GM18507 (cell line): ENCODE measurements at places on chromosomes 2 and 18.

DNA sequence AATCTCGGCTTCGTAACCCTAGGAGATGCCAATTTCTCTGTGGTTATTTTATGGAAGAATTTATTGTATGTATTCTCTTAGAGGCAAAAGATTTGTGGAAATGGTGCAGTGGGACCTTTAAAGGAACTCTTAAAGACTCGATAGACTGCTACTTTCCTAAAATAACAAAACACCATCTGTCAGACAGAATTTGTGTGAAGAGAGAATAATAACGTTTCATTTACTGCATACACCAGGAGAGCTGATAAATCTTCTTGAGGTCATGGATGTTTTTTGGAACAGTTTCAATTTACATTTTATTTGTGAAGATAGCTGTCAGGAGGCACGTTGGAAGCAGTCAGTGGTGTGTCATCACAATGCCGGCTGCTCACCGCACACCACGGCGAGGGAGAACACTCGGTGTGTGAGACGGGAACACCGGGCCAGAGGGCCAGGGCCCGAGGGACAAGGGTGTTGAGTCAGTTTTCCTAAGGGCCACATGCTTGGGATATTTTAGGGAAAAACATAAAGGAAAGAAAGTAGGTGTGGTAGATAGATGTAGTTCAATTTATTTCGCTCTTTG lies 1681.0 kb upstream of the DDX18 start:
- no peak for DNase-seq

- DNase-seq, result no peak
Measured at GRCh38 chr18:8480506-8481328, 128.5 kb upstream of the RAB12 start.

DNA sequence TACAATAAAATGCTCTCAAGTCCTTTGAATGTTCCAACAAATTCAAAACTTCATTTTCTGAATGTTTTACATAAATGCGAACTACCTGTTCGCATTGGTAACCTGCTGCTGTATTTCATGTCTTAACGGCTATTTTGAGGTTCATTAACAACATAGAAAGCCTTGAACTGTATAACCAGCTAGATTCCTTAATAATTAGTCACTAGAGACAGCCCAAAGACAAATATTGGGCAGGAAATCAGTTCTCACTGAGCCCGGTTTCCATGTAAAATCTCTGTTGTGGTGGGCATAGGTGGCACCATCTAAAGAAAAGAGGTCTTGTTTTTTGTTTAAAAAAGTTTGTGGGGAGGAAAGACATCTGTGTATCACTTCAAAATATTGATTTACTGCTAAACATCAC lies 29.2 kb downstream of the PDIA6 start:
- no peak for DNase-seq

DNA sequence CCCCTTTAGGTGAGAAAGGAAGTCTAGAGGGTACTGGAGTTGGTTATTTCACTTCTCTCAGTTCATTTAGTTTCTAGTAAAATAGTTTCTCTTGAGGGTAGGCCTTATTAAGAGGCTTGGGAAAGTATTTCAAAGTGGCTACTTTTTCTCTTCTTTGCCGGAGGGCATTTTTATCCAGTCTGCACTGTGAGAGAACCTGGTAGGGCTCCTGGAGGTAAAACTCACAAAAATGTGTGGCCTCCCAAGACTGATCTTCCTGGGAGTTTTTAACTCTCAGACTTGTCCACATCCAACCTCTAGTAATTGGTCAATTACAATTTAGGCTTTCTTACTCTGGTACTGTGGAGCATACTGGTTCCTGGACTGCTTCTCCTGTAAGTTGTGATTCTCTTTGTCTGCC lies 28.0 kb downstream of the EHBP1 start:
- DNase-seq, result no peak

- no peak for DNase-seq
Measured at GRCh38 chr2:133940134-133940533, 313.7 kb upstream of the MGAT5 start.

- DNase-seq, result no peak
Measured at GRCh38 chr2:240499309-240500301, 58.2 kb downstream of the ANKMY1 start.

- DNase-seq, result no peak
Measured at GRCh38 chr18:34710458-34710914, 388 bp downstream of the DTNA start.

DNA sequence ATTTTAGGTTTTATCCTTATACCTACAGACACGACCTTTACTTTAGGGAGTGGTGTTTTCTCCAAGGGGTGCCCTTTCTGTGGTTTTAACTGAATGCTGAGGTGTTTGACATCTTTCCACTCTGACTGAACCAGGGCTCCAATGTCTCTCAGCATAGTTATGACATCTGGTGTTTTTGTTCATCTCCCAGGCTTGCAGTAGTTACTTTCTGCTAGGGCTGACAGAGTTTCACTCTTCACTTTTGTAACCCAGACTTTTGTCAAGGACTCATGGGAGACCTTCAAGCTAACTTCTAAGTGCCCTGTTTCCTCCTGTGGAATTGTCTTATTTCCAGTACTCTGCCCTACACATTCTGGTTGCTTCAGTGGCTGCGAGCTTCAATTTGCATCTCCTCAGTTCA lies 103.1 kb downstream of the CCDC85A start:
- DNase-seq, result no peak

DNA sequence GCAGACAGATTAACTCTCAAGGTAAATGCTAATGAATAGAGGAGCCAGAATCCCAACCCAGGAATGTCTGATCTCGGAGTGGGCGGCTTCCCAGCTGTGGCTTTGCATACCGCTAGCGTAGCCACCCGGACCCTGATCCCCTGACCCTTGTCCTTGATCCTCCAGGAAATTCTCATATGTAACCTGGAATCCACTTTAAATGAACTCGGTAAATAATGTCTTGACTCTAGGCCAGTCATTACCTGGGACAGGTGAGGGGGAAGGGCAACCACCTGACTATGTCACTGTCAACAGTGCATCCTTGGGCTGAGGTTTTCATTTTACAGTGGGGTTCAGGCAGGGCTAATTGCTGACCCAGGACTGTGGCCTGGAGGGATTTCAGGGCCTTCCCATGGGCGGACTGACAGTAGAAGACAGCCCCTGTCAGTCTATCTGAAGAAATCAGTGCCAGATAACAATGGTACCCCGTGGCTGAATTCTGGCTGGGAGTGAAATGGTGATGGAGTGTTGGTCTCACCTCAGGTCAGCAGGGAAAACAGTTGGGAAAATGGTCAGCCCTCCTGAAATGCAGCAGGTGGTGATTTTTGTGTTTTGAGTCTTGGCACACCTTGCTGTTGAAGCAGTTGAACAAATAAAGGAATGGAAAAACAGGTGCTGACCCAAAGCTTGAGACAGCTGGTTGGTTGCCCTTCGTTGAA lies 9.6 kb downstream of the ACKR3 start:
- no peak for DNase-seq

DNA sequence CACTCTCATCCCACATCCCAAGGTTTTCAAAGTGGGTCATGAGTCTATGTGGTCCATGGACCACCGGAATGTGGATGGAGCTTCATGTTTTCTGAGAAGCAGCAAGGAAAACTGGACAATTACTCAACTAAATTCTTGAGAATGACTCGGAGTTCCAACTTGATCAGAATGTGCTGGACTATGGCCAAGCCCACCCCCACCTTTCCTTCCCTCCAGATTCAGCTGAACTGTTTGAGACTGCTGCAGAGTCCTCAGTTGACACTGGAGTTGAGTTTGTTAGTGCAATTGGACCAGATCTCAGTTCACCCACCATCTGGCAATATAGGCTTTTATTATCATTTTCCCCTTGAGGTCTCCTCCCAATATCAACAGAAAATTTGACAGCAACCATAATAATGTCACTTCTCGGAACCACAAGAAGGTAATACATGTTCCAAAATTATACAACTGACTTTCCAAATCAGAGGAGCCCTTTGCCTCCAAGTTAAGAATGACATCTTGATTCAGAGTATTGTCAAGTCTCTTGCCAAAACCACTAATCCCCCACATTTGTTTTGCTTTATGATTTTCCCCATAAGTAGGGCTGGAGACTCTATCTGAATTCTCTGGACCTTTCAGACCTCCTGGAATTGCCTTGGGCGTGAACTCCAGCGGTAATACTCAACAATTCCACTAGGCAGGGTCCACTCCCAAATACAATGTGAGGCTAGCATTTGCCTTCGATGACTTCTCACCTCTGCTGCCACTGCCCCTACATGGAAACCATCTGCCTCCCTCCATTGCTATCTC lies 8.8 kb downstream of the COL4A4 start:
- DNase-seq, result no peak

DNA sequence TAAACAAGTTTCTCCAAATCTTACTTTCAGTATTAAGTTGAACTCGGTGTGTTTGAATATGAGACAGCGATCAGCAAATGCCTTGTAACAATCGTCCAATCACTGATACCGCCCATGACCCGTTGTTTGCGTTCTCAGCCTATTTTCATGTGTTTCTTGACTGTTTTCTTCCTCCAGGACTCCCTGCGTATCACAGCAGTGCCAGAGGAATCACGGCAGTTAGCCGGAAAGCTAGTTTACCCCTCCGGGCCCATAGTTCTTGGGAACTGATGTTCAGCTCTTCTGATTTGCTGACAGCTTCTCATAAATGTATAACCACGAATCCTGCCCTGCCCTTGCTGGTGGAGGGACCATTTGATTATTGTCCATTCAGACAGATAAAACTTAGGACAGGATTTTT lies 42.2 kb upstream of the TPO start:
- no peak for DNase-seq

DNA sequence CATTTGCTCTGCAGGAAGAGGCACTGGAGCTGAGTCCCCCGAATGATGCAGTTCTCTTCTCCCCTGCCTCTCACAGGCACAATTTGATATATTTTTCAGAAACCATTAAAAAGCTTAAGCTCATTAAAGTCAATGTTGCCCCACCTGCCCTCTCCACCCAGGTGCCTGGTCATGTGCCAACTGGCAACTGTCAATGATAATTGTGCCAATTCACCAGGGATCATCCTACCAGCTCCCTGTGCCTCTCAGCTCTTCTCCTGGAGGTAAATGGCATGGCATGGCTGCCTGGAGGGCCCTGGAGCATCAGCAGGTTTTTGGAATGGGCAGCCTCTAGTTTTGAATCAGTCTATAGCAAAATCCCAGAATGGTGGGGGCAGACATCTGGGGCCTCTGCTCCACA lies 279.6 kb upstream of the ID2 start:
- no peak for DNase-seq

- DNase-seq, result peak; percentile 94
Measured at GRCh38 chr2:219388121-219388906, 602 bp upstream of the DNPEP start.

DNA sequence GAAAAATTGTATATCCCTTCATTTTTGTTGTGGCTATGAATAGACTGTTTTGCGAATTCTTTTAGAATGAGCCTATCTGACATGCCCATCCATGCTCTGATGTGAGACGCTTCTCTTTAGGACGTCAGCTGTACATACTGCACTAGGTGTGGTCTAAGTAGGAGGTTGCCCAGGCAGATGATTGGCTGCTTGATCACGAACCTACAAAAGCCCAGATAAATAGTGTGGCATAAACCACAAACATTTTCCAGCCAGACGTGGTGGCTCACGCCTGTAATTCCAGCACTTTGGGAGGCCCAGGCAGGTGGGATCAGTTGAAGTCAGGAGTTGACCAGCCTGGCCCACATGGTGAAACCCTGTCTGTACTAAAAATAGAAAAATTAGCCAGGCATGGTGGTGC lies 251.8 kb downstream of the AGAP1 start:
- no peak for DNase-seq

DNA sequence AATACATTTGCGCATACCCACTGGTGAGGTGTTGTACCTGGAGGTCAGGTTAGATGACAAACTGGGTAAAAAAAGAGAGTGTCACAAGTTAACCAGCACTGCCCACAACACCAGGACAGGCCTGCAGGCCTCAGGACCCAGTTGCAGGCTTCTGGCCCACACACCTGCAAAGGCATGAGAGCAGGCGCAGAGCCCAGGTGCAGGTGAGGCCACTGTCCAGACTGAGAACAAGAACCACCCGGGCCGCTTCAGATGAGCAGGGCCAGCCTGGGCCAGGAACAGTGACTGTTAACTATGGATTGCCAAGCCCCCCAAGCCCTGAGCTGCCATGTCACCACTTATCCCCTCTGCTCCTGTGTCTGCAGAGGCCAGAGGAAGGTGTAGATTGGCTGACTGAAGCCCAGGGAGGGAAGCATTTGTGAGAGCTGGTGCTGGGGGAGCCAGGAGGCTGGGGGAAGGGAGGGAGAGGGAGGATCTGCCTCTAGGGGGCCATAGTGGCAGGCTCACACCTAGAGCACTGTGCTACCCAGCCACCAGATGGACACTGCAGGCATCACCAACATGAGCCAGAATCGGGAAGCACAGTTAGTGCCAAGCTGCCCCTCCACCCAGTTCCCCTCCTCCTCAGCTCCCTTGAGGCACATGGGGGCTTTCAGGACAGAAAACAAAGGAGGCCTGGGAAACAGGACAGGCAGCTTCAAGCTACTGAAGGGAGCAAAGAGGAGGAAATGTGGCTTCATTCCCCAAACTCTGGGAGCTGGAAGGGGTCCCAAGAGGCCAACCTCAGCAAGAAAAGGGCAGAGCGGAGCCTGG lies 35.4 kb downstream of the SFXN5 start:
- no peak for DNase-seq

DNA sequence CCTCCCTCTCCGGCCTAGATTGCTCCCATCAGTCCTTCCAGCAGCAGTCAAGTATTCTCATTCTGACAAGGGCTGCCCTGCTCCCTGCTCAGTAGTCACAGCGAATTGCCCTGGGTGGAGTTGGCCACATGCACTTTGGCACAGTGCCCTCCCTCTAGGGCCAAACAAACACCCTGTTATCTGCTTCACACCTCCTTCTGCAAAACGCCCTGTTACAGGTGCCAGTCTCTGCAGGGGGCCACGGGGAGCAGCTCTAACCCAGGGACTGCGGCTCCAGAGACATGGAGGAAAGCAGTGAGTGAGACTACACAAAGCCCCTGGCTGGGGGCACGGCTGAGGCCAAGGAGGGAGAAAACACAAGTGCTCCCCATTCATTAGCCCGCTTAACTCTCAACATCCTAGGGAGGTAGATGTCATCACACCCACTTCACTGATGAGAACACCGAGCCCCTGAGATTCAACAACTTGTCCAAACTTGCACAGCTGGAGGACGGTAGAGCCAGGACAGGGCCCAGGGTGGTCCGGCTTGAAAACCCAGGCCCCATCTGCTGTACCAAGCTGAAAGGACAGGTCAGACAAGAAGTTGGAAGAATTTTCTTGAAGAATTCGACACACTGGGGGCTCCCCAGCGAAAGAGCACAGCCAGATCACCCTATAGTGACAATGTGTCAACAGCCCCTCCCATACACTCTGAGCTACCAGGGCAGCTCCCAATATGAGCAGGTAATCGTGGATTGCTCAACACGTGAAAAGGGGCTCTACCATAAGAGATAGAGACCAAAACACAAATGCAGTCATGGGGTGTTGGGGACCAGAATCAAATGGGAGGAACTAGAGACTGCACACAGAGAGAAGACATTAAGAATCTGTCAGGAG lies 8.7 kb upstream of the TFCP2L1 start:
- DNase-seq, result no peak

- DNase-seq, result no peak
Measured at GRCh38 chr18:23211146-23211545, 75.9 kb downstream of the CABLES1 start.

GRCh38 chr2:238096311-238097011 lies 3.7 kb upstream of the ESPNL start:
- DNase-seq, result no peak

GRCh38 chr18:69945220-69946114 lies 2.2 kb downstream of the CD226 start:
- no peak for DNase-seq

GRCh38 chr18:55470826-55471225 lies 117.2 kb downstream of the TCF4 start:
- no peak for DNase-seq

GRCh38 chr2:59398081-59398480 lies 1155.4 kb downstream of the BCL11A start:
- DNase-seq, result no peak

GRCh38 chr2:49371128-49371701 lies 216.9 kb upstream of the FSHR start:
- DNase-seq, result no peak
